CD8-positive, alpha-beta memory T cell (primary cell): ENCODE measurements at places on chromosomes 6 and 20.

DNA sequence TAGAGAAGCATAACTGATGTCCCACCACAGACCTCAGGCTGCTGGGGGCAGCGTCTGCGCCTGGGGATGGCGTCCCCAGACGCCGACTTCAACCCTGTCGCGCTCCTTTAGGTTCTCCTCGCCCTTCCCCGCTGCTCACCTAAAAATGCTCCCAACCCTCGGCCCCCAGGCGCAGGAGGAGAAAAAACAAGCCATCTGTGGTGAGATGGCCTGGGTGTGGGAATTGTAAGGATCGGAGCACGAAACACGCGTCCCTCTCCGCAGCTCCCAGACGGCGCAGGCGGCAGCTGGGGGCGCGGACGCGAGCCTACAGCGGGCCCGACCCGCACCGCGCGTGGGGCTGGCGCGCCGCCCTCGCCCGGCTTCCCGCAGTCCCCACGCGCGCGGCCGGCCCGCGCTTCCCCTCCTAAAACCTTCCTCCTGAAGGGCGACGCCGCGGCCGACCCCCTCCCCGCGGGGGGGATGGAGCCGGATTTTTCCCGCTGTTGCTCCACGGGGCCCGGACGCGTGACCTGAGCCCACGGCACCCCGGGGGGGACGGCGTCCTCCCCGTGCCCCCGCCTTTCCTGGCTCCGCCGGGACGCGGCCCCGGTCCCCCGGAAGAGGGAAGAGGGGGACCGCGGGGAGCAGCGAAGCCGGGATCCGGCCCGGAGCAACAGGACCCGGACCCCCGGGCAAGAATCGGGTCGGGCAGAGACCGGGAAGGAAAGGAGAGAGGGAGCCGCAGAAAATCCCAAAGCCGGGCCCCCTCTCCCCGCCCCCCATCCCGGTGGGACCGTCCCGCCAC, 611 bp downstream of the EPB41L2 start:
- peak; percentile 40 for DNase-seq

DNA sequence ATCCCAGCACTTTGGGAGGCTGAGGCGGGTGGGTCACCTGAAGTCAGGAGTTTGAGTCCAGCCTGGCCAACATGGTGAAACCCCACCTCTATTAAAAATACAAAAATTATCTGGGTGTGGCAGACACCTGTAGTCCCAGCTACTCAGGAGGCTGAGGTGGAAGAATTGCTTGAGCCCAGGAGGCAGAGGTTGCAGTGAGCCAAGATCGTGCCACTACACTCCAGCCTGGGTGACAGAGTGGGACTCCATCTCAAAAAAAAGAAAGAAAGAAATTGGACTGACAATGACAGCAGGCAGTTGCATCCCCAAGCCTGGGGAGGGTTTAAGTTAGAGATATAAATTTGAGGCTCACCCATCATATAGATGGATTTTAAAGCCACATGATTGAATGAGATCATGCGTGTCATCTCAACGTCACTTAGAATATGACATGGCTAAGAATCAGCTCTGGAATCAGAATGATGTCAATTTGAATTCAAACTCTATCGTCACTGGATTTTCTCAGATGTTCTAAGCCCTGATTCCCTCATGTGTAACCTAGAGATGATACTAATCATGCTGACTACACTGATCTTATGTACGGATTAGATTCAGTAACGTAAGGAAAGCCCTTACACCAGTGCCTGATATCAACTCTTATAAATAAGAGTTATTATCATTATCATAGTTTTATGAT, 534.0 kb upstream of the JARID2 start:
- no peak for DNase-seq

DNA sequence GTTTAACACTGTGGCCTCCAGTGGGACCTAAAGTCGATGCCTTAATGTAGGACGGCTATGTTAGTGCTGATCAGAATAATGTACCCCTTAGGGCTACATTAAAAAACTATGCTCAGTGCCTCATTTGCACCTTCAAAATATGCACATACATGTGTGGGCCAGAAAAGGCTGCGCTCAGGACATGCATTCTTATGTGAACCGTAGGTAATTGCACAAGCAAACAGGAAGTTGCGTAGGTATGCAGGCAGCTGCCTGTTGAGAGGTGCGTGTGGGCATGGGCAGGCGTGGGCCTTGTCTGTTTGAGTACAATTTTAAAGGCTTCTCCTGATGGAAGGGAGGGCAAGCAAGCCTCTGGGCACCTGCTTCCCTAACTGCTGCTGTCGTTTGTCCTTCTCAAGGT, 116.2 kb upstream of the JAG1 start:
- DNase-seq = no peak

DNA sequence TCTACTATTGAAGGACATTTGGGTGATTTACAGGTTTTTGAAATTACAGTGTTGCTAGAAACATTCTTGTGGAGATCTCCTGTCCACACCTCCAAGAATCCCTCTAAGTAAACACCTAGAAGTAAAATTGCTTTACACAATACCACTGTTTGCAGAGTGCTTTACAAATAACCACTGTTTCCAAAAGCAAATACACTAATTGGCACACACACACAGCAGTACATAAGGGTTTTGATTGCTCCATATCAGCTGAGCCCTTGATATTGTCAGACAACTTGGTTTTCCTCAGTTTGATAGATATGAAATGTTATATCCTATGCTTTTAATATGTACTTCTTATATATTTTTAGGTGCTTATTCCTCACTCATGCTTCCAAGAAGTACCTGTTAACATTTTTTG, 6.3 kb downstream of the HMGN4 start:
- no peak for DNase-seq

- DNase-seq = no peak
These were observed 265.3 kb upstream of the TCF21 start for GRCh38 chr6:133623621-133624020.

DNA sequence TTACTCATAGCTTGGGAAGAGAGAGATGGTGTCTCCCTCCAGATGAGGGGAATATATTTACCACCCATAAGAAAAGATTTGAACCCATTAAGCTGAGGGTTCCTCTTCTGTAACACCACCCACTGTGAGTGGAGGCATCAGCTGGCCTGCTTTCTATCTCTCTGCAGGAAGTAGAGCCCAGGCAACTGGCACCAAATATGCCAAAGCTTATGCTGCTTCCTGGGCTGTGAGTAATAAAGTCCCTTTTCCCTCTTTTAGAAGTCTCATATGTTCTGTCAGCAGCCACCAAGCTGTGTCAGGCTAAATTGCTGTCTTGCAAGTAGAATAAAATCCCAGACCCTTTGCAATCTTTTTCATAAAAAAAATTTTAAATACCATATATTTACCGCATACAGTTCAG, 241.4 kb downstream of the LAMA2 start:
- DNase-seq = no peak

DNA sequence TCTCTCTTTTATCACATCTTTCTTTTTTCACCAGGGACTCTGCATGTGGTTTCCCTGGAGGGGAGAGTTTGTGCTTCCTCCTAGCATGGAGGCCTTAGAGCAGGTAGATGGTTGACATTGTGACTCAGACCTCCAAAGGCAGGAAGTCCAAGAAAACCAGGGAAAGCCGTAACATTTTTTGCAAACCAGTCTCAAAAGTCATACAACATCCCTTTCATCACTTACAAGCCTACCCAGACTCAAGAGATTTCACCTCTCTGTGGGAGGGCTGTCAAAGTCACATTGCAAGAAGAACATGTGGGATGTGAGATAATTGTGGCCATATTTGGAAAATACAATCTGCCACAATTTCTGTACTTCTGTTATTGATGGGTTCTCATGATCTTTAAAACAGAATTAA, 46.2 kb downstream of the SNRNP48 start:
- no peak for DNase-seq
